Glomerular endothelial cell (primary cell): ENCODE measurements at places on chromosomes 7 and 10. TPM values are rescaled to one million over a fixed set of nuclear protein-coding genes. Genes with fewer than 3 reads are reported as not detected.

MYO1G gene
- total RNA-seq: not detected in 2 replicates

MORN4 gene
- 3.9 and 9.7 TPM in 2 replicates for total RNA-seq

- DNase-seq: no peak
These were observed 2.6 kb downstream of the CUX1 start for GRCh38 chr7:101819913-101820522.

DNA sequence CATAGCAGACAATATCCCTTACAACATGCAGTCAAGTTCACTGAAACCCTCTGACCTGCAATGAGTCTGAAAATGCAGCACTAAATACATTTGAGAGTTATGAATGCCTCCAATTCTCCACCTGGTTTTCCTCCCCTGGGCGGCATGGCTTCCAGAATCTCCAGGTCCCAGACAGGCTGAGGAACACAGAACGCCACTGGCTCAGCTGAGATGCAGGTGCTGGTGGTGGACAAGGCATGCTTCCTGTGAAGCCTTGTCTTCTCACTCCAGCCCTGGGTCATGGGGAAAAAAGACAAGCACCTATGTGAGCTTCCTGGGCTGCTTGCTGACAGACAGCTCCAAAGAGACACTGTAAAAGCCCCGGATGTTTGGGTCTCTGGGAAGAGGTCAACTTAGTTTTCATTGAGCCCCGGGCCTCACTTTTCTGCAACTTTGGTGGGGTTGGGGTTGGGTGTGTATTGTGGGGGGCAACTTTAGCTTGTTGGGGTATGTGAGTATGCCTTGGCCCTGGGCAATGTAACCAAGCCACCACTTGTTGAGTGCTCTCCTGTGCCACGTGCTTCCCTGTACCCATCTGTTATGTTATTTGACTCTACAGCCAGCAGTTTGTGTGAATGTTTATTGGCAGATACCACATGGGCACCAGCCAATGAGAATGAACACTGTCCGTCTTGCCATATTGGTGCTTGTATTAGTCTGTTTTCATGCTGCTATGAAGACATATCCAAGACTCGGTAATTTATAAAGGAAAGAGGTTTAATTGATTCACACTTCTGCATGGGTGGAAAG, 127.8 kb downstream of the EMX2 start:
- DNase-seq: no peak

DNA sequence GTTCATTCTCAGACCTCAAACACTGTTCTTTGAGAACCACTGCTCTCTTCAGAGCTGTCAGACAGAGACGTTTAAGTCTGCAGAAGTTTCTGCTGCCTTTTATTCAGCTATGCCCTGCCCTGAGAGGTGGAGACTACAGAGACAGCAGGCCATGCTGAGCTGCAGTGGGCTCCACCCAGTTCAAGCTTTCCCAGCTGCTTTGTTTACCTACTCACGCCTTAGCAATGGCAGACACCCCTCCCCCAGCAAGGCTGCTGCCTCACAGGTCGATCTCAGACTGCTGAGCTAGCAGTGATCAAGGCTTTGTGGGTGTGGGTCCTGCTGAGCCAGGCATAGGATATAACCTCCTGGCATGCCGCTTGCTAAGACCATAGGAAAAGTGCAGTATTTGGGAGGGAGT, 80.5 kb upstream of the CYP2C9 start:
- no peak for DNase-seq
